ENCODE measurements at places on chromosomes 2 and 18. TPM values are rescaled to one million over a fixed set of nuclear protein-coding genes. Genes with fewer than 3 reads are reported as not detected.

- peaks cover 6% of the 10 kb centered on the region for H3K36me3 ChIP-seq
- H3K4me3 ChIP-seq: no peak overlapping the region
- H3K4me1 ChIP-seq: no peaks in the 10 kb centered on the region
Observed at GRCh38 chr2:203730076-203730729, 23.8 kb downstream of the CD28 start.

GRCh38 chr2:226495466-226496272, 304.0 kb downstream of the IRS1 start:
- H3K27me3 ChIP-seq: peaks cover 15% of the 10 kb centered on the region
- DNase-seq: no peak
- no peak overlapping the region for H3K4me3 ChIP-seq
- no peak overlapping the region for H3K27ac ChIP-seq
- H3K36me3 ChIP-seq: no peaks in the 10 kb centered on the region

The POMC gene
- polyA plus RNA-seq: 7.4 TPM

DNA sequence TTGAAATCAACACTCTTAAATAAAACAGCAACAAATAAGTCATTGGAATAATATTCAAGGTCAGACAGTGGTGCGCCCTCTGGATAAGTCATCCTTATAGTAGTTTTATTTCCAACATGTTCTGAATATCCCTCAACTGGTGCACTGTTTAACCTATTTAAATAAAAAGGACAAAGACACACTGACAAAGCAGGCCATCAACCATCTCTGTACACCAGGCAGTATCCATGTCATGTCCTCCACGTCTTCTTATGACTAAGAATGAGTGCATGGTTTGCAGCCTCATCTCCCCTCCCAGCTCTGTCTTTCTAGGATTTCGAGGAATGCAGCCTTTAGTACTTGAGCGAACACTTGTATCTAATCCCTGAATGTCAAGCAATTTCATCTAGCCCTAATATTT, 42.4 kb downstream of the ST3GAL5 start:
- H3K27me3 ChIP-seq: no peaks in the 10 kb centered on the region
- no peak overlapping the region for H3K27ac ChIP-seq
- no peak overlapping the region for H3K4me3 ChIP-seq
- peaks cover 90% of the 10 kb centered on the region for H3K36me3 ChIP-seq
- peaks cover 16% of the 10 kb centered on the region for H3K4me1 ChIP-seq
- no peak for DNase-seq

DNA sequence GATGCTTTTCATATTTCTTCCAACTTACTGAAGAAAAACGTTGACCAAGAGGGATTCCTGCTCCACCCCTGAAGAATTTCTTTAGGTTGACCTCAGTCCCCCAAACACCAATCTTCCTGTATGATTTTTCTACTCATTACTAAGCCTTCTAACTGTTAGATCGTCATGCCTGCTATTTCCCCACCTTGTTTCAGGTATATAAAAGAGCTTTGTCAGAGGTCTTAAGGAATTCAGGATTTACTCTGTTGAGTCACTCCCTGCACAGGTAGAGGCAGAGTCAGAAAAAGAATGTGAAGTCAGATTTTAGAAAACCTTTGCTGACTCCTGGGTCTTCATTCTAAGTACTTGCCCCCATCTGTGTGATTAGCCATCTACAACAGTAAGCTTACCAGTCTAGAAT, 83.8 kb upstream of the NOSTRIN start:
- H3K27ac ChIP-seq: no peak overlapping the region
- no peaks in the 10 kb centered on the region for H3K36me3 ChIP-seq
- H3K4me1 ChIP-seq: no peaks in the 10 kb centered on the region
- no peak for DNase-seq

GRCh38 chr2:60796573-60797509, 40.8 kb downstream of the PAPOLG start:
- no peak for DNase-seq
- peak overlapping the region; percentile 24 for H3K27ac ChIP-seq
- no peak overlapping the region for H3K4me3 ChIP-seq
- peaks cover 33% of the 10 kb centered on the region for H3K36me3 ChIP-seq
- peaks cover 20% of the 10 kb centered on the region for H3K4me1 ChIP-seq

DNA sequence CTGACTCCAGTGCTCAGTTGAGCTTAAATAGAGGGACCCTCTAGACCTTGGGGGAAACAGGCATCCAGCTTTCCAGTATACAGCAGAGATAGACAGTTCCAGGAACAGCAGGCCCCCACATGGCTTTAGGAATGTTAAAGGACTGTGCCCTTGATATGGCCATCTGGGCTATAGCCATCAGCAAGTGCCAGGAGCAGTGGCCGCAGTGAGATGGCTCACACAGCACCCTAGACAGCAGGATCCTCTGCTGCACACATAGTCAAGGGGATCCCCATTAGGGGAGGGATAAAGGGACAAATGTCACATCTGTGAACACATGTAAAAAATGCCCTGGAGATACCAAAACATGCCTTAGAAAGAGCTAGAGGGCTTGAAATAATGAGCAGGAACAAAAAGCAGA, 213.4 kb downstream of the PTH2R start:
- H3K4me1 ChIP-seq: no peaks in the 10 kb centered on the region
- no peak for DNase-seq
- no peaks in the 10 kb centered on the region for H3K36me3 ChIP-seq
- no peaks in the 10 kb centered on the region for H3K27me3 ChIP-seq
- H3K4me3 ChIP-seq: no peak overlapping the region

Measured in spleen (tissue), 13 donors.